ENCODE measurements at places on chromosomes 2 and 18. TPM values are rescaled to one million over a fixed set of nuclear protein-coding genes. Genes with fewer than 3 reads are reported as not detected.

DNA sequence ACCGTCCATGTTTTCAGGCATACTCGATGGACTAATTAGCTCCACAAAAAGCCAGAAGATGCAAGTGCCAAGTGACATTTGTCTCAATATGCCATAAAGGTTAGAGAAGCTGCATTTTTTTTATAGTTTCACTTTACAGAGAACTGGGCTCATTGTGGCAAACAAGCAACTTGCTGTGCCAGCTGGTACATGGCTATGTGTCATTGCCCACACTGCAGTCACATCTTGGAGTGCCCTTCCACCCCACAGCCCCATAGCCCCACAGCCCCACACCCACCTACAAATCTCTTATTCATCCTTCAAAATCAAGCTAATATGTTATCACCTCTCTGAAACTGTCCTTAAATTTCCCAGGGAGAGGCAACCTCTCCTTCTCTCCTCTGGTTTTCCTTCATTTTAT lies 451.9 kb downstream of the ARHGAP15 start:
- H3K36me3 ChIP-seq, result peaks cover 36% of the 10 kb centered on the region
- DNase-seq, result peak; percentile 24
- H3K4me3 ChIP-seq, result no peak overlapping the region

DNA sequence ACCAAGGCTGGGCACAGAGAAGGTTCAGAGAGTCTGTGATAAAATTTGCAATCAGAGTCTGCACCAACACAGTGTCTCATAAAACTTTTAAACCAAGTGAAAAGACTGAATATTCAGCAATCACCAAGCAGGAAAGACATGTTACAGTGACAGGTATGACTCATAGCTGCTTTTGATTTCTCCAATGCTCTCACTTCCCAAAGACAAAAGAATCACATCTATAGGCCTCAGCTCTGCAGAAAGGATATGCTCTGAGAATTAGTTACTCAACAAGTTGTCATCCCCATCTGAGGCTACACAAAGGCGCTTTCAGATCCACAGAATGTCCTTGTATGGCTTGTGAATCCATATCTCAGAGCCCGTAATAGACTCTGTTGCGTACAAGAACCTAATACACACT lies 92.5 kb downstream of the KCNF1 start:
- H3K4me3 ChIP-seq, result no peak overlapping the region
- no peaks in the 10 kb centered on the region for H3K36me3 ChIP-seq
- no peak for DNase-seq
- no peaks in the 10 kb centered on the region for H3K4me1 ChIP-seq

DNA sequence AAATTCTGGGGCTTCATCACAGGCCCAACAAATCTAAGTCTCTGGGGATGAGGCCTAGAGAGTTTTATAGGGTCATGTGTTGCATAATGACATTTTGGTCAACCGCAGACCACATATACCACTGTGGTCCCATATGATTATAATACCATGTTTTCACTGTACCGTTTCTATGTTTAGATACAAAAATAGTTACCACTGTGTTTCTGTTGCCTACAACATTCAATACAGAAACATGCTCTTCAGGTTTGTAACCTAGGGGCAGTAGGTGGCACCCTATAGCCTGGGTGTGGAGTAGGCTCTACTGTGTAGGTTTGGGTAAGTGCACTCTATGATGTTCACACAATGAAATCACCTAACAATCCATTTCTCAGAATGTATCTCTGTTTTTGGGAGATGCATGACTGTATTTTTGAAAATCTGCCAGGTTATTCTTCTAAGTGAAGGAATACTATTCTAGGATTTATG lies 485.2 kb downstream of the PTPRM start:
- peaks cover 28% of the 10 kb centered on the region for H3K4me1 ChIP-seq
- H3K4me3 ChIP-seq, result no peak overlapping the region
- H3K36me3 ChIP-seq, result no peaks in the 10 kb centered on the region
- no peak overlapping the region for H3K27ac ChIP-seq
- DNase-seq, result peak; percentile 25

DNA sequence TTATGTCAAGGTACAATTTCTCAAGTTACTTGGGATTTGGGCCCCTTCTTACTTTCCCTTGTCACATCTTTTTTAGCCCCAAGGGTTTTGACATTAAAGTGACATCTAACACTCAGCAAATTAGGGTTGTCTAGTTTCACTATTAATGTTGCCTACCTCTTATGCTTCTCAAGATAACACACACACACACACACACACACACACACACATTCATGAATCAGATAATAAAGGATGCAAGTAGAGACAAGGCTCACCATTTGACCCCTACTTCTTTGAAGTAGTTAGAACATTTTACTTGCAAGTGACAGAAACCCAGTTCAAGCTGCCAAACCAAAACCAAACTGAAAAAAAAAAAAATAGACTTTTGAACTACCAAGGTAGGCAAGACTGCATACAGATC lies 138.8 kb downstream of the TRIB2 start:
- peaks cover 13% of the 10 kb centered on the region for H3K27me3 ChIP-seq
- peak overlapping the region; percentile 19 for H3K27ac ChIP-seq
- no peak for DNase-seq
- peaks cover 6% of the 10 kb centered on the region for H3K4me1 ChIP-seq
- peaks cover 1% of the 10 kb centered on the region for H3K36me3 ChIP-seq

The INPP5D gene
- total RNA-seq, result 40.5 TPM

The PLB1 gene
- total RNA-seq, result 0.87 TPM

The NDUFV2 gene
- 372 TPM for total RNA-seq

- no peak overlapping the region for H3K27ac ChIP-seq
- H3K36me3 ChIP-seq, result no peaks in the 10 kb centered on the region
- no peak for DNase-seq
- no peak overlapping the region for H3K4me3 ChIP-seq
- peaks cover 4% of the 10 kb centered on the region for H3K4me1 ChIP-seq
These were observed 60.2 kb downstream of the EHD3 start for GRCh38 chr2:31294196-31294595.

GRCh38 chr18:30967701-30968100 lies 74.8 kb downstream of the DSC3 start:
- no peak for DNase-seq
- H3K4me1 ChIP-seq, result no peaks in the 10 kb centered on the region
- H3K36me3 ChIP-seq, result no peaks in the 10 kb centered on the region
- H3K27me3 ChIP-seq, result no peaks in the 10 kb centered on the region
- H3K4me3 ChIP-seq, result no peak overlapping the region

The PIAS2 gene
- total RNA-seq, result 28.2 TPM

- H3K4me1 ChIP-seq, result peaks cover 6% of the 10 kb centered on the region
- H3K27ac ChIP-seq, result no peak overlapping the region
- no peak overlapping the region for H3K4me3 ChIP-seq
- no peak for DNase-seq
- no peaks in the 10 kb centered on the region for H3K27me3 ChIP-seq
These were observed 16.0 kb upstream of the CNDP2 start for GRCh38 chr18:74480149-74480651.

DNA sequence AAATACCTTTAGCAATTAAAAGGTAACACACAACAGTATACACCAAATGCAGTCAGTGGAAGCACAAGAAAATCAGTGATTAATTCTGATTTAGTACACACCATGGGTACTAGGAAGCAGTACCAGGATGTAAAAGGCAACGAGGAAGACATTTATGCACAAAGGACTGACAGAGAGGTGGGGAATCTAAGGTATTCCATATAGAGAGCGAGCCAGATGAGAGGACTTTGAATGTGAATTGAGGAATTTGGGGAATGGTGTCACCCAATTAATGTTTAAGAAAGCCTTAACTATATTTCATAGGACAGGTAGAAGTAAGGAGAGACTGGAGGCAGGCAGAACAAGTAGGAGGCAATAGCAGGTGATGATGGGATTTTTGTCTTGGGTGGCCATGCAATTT lies 11.7 kb downstream of the CPS1 start:
- H3K27ac ChIP-seq, result no peak overlapping the region
- no peak for DNase-seq
- H3K4me1 ChIP-seq, result no peaks in the 10 kb centered on the region
- H3K36me3 ChIP-seq, result no peaks in the 10 kb centered on the region
- no peak overlapping the region for H3K4me3 ChIP-seq

DNA sequence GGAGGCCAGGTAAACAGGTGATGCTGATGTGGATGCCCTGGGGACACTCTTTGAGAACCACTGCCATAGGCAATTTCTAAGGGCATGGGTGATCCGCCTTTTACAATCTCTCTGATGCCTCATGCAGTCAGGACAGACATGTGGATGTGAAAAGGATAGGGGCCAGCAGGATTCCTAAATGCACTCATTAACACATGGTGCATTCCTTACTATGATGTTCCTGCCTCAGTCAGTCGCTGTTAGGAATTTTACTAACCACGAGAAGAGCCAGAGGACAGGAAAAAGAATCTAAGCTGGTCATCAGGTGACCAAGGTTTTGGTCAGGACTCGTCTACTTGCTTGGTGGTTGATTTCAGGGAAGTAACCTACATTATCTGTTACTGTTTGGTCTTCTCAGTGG lies 191.0 kb downstream of the ARL4C start:
- H3K4me3 ChIP-seq, result no peak overlapping the region
- DNase-seq, result no peak
- peaks cover 83% of the 10 kb centered on the region for H3K4me1 ChIP-seq
- H3K36me3 ChIP-seq, result peaks cover 14% of the 10 kb centered on the region

- H3K36me3 ChIP-seq, result no peaks in the 10 kb centered on the region
- peak overlapping the region; percentile 65 for H3K4me3 ChIP-seq
- peaks cover 52% of the 10 kb centered on the region for H3K4me1 ChIP-seq
- no peaks in the 10 kb centered on the region for H3K27me3 ChIP-seq
These were observed 45.6 kb downstream of the MEX3C start for GRCh38 chr18:51151568-51152511.

DNA sequence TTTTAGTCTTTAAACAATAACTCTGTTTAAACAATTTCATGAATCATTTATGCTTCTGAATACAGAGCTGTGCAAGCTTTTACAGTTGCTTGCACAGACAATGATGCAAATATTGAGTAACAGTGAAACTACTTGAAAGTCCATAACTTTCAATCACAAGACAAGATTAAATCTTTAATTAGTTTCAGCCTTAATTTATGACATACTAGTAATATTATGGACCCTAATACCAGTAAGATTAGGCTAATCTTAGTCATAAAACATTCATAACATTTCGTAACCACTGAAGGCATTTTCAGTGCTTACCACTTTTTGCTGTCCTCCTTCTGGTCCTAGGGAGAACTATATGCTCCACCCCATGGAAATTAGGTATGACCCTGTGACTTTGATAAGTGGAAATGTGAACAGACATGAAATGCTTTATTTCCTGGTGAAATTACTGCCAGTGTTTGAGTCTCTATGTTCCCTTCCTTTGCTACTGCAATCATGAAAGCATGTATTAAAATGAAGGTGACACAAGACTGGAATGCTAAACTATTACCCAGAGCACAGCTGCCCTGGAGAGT lies 1.8 kb upstream of the COBLL1 start:
- no peak overlapping the region for H3K27ac ChIP-seq
- no peak for DNase-seq
- H3K27me3 ChIP-seq, result peaks cover 25% of the 10 kb centered on the region
- H3K36me3 ChIP-seq, result no peaks in the 10 kb centered on the region

DNA sequence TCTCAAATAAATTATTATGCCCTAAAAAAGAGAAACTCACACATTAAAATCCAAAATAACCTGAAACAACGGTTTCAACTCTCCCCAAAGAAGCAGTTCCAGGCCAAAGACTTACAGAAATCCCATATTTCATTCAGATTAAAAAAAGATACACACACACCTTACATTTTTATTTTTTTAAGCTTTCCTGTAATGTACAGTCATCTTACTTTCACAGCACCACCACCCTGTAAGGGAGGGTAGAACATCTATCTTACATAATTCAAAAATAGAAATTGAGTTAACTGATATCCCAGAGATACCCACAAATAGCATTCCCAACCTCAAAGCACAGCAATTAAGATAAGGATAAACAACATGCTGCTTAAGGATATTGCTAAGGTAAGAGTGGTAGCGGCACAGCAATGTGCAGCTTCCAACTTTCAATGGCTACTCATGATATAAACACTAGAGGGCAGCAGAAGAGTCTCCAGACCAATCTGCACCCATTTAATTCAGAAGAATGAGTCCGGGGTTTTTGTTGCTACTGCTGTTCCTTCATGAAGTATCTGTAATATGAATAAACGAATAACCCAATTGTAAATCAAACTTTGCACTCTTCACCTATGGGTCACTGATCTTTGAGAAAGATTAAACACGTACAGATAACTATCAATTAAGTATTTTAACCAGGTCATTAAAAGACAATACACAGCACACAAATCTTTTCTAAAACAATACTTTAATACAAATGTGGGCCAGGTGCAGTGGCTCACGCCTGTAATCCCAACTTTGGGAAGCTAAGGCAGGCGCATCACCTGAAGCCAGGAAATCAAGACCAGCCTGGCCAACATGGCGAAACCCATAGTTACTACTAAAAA lies 11.3 kb downstream of the GFPT1 start:
- peak overlapping the region; percentile 1 for H3K27ac ChIP-seq
- no peak overlapping the region for H3K4me3 ChIP-seq
- H3K36me3 ChIP-seq, result peaks cover 12% of the 10 kb centered on the region
- H3K4me1 ChIP-seq, result peaks cover 15% of the 10 kb centered on the region
- no peak for DNase-seq

- H3K27me3 ChIP-seq, result peaks cover 22% of the 10 kb centered on the region
- peaks cover 3% of the 10 kb centered on the region for H3K4me1 ChIP-seq
- H3K4me3 ChIP-seq, result no peak overlapping the region
- DNase-seq, result peak; percentile 88
These were observed 48.8 kb downstream of the ADNP2 start for GRCh38 chr18:80157708-80158343.

Data from activated CD4-positive, alpha-beta T cell treated with anti-CD3 and anti-CD28 coated beads for 36 hours (primary cell).